ENCODE measurements at places on chromosomes 2 and 18. TPM values are rescaled to one million over a fixed set of nuclear protein-coding genes. Genes with fewer than 3 reads are reported as not detected.

DNA sequence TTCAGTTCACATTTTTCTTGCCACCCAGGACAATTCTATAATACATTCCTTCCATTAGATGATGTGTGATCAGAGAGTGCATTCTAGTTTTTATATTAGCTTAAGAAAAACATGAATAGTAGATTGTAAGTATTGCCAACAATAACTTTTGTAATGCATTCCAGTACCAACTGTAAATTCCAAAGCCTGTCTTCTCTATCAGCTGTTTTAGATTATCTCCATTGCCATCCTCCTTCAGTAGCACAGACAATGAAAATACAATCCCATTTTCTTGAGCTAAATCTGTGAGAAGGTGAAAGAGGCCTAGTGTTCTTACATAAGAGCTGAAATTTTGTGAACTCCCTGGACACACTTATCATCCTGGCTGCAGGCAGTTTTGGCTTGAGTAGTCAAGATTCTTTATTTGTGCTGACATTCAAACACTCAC lies 103.9 kb downstream of the CCBE1 start:
- ATAC-seq: no peak

GRCh38 chr2:230895536-230896345 lies 29.3 kb downstream of the GPR55 start:
- peak; percentile 34 for ATAC-seq

Gene OBSL1
- total RNA-seq: 13.0 TPM

Gene FSIP2
- total RNA-seq: 0.24 TPM

Data from esophagus mucosa (tissue), 1 donor.